Tibial nerve (tissue), 4 donors: ENCODE measurements at places on chromosomes 5 and 9. TPM values are rescaled to one million over a fixed set of nuclear protein-coding genes. Genes with fewer than 3 reads are reported as not detected.

STING1 gene
- total RNA-seq: 48.1 TPM

DNA sequence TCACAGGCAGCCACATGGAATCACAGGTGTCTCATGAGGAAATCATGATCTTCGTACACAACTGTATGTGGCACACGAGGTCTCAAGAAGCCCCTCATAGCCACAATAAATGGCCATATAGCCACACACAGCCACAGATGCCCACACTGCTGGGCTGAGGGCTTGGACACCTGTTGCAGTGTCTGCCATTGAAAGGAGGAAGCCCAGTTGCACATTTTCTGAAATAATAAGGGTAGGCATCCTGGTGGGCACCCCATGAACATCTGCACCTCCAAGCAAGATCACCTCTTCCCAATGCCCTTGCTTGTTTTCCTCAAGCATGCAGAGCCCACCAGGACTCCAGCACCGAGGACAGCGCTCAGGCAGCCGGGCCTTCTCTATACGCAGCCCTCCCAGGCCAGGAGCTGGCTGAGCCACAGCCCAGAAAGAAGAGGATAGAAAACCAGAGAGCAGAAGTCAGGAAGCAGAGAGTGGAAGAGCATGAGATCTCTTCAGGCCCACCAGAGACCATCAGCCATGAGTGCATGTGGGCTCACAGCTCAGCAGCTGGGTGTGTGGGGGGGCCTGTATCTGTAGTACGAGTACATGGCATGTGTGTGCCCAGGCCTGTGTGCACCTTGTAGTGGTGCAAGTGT, 1.0 kb upstream of the ACSL6 start:
- peaks cover 44% of the 10 kb centered on the region for H3K27me3 ChIP-seq
- no peak for DNase-seq
- H3K27ac ChIP-seq: no peak overlapping the region
- H3K4me3 ChIP-seq: no peak overlapping the region
- H3K36me3 ChIP-seq: no peaks in the 10 kb centered on the region
- H3K4me1 ChIP-seq: peaks cover 7% of the 10 kb centered on the region

- H3K27ac ChIP-seq: no peak overlapping the region
- H3K4me3 ChIP-seq: no peak overlapping the region
- no peak for DNase-seq
- peaks cover 19% of the 10 kb centered on the region for H3K36me3 ChIP-seq
- H3K27me3 ChIP-seq: no peaks in the 10 kb centered on the region
These were observed 27.2 kb downstream of the FBXW2 start for GRCh38 chr9:120765910-120766425.

SH3RF2 gene
- 2.0 TPM for total RNA-seq

SLC26A2 gene
- total RNA-seq: 10.2 TPM

DNA sequence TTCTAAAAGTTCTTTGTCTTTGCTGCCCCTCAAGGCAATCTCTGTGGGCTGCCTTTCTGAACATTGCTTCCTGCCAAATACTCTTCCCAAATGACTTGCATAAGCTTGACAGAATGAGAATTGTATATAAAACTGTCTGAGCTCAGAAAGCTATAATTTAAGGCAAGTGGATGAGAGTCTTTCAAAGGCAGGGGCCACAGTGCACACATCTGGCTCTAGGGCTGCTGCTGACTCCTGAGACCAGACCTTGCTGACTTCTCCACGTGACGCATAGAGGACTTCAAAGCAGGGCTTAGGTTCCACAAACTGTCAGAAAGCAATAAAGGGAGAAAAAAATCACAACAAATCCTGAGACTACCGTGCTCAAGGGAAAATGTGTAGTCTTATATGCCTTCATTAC, 79.4 kb upstream of the DIRAS2 start:
- H3K36me3 ChIP-seq: no peaks in the 10 kb centered on the region
- no peaks in the 10 kb centered on the region for H3K4me1 ChIP-seq
- no peak for DNase-seq

DNA sequence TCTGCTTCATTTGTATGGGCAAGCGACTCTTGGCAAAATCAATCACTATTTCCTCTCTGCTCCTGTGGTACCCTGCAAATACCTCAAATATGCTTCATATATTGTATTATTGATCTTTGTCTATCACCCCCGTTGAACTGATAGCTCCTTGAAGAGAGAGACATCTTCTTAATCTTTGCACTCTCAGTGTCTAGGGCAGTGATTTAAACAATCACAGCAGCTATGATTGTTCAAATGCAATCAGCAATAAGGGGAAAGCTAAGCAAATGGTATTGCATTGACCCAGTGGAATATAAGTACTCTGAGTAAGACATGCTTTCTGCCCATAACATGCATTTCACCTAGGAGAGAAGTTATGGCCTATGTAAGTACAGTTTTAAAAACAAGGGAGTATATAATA, 90.2 kb downstream of the SUSD1 start:
- H3K4me1 ChIP-seq: no peaks in the 10 kb centered on the region
- H3K27ac ChIP-seq: no peak overlapping the region
- H3K36me3 ChIP-seq: no peaks in the 10 kb centered on the region
- no peaks in the 10 kb centered on the region for H3K27me3 ChIP-seq
- DNase-seq: no peak

ZFP37 gene
- 6.9 TPM for total RNA-seq

LECT2 gene
- total RNA-seq: not detected

- no peaks in the 10 kb centered on the region for H3K36me3 ChIP-seq
- H3K4me3 ChIP-seq: no peak overlapping the region
- no peaks in the 10 kb centered on the region for H3K4me1 ChIP-seq
- no peak for DNase-seq
- no peak overlapping the region for H3K27ac ChIP-seq
- H3K27me3 ChIP-seq: no peaks in the 10 kb centered on the region
These were observed 375.1 kb upstream of the ST8SIA4 start for GRCh38 chr5:101278011-101278687.

DYNC2I2 gene
- total RNA-seq: 108 TPM

DNA sequence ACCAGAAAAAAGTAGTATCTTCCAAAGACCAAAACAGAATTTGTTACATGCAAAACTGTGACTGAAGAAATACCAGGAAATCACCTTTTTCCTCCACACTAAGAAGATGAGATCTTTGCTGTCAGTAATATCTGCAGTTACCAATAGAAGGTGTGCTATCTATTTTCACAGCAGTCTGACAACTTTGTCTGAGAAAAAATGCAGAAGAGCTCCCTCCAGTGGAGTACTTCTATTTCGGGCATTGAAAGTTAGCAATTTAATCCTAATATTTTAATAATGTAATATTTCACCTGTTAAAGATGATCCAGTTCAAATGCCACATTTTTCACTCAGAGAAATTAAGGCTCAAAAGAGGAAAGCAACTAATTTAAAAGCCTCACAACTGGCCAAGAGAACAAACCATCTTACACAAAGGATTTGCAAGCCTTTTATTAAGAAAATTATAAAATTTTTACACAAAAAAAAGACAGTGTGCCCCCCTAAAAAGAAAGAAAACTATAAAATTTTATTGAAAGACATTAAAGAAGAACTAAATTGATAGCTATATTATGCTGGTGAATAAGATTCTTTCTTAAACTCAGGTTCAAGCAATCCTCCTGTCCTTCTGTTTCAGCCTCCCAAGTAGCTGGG, 50.6 kb downstream of the DEPDC1B start:
- no peak overlapping the region for H3K27ac ChIP-seq
- H3K27me3 ChIP-seq: no peaks in the 10 kb centered on the region
- H3K4me1 ChIP-seq: no peaks in the 10 kb centered on the region
- no peaks in the 10 kb centered on the region for H3K36me3 ChIP-seq
- DNase-seq: no peak

PCDHA4 gene
- 2.1 TPM for total RNA-seq

- H3K27ac ChIP-seq: peak overlapping the region; percentile 22
- H3K4me1 ChIP-seq: peaks cover 10% of the 10 kb centered on the region
These were observed 84.7 kb upstream of the TNFAIP8 start for GRCh38 chr5:119270960-119271757.

DNA sequence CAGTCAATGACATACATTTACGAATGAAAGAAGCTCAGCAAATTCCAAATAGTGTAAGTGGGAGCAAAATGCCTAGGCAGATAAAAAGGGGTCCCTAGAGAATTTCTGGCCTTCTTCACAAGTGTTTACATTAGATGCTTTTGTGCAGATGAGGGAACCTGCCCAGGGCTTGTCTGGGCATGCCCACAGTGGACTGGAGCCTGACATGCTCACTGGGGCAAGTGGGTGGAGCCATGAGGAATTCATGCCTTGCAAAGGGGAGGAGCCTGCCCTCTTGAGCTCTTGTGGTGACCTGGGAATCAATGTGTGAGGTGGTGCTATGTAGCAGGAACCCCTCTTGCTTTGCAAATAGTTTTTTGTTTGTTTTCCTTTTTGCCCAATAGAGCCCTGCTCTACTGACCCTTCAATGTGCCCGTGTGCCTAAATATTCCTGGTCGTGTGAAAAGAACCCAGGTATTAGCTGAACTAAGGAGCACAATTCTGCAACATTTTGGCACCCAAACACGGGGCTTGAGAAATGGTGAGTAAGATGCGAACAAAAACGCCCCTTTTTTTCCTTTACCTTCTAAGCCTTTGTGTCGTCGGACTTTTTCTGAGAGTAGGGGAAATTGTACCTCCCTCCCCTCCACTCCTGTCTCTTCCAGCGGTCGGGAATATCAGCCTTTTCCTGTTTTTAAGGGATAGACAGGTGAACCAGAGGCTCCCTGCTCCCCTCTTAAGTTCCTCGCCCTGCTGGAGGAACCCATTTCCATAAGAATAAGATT, 433.8 kb upstream of the CDH9 start:
- no peak overlapping the region for H3K27ac ChIP-seq
- no peaks in the 10 kb centered on the region for H3K36me3 ChIP-seq
- DNase-seq: no peak
- H3K4me3 ChIP-seq: no peak overlapping the region
- H3K27me3 ChIP-seq: no peaks in the 10 kb centered on the region
- H3K4me1 ChIP-seq: no peaks in the 10 kb centered on the region

DNA sequence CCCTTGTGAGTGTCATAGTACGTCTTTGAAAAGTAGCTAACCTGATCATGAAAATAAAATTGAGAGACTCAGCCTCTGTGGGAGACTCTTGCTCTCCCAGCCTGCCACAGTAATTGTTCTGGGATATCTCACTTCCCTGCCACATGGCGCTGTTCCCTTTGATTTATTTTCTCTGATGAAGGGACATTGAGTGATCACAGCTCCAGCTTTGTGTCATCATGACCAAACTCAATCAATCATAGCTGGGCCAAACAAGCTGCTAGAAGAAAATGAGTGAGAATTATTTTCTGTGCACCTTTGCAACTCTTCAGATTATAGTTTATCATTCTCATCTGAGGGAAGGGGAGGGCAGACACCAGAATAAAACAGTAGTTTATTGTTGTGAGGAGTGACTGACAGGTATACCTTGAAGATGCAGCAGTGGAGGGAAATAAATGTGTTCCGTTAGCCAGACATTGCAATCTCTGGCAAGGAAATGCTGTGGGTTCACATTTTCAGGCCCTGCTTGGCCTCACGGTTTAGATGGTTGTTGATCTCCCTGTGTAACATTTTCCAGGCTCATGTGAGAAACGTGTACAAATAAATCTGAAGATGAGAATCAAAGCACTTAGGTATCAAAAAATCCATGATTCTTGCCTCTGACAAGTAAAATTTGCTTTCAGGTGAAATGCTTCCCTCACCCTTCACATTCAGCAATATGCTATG, 174.7 kb upstream of the FBXL17 start:
- no peaks in the 10 kb centered on the region for H3K27me3 ChIP-seq
- H3K36me3 ChIP-seq: no peaks in the 10 kb centered on the region
- no peak for DNase-seq
- no peak overlapping the region for H3K27ac ChIP-seq
- H3K4me3 ChIP-seq: no peak overlapping the region
- H3K4me1 ChIP-seq: no peaks in the 10 kb centered on the region

GRCh38 chr9:2291980-2292704, 277.0 kb downstream of the SMARCA2 start:
- no peaks in the 10 kb centered on the region for H3K4me1 ChIP-seq
- no peak for DNase-seq
- no peaks in the 10 kb centered on the region for H3K36me3 ChIP-seq
- H3K27me3 ChIP-seq: no peaks in the 10 kb centered on the region
- no peak overlapping the region for H3K4me3 ChIP-seq
- no peak overlapping the region for H3K27ac ChIP-seq

- H3K27me3 ChIP-seq: no peaks in the 10 kb centered on the region
- no peak for DNase-seq
These were observed 192.1 kb upstream of the TRIM32 start for GRCh38 chr9:116494815-116495634.

DNA sequence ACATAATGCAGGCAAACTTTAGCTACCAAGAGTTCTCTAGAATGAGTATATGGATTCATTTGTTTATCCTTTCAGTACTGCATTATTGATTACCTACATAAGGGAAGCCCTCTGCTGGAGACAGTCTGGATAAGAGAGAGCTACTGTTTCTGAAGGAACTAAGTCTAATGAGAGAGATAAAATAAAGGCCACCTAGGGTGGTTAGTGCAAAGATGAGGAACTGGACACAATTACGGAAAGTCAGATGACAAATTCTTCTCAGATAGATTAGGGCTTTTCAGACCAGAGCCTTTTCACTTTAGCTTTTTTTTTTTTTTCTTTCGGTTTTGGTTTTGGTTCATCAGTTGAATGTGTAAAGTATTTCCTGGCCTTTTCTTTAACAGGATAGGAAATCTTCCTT, 31.3 kb downstream of the ISOC1 start:
- H3K27ac ChIP-seq: no peak overlapping the region
- H3K4me1 ChIP-seq: no peaks in the 10 kb centered on the region
- H3K36me3 ChIP-seq: no peaks in the 10 kb centered on the region
- H3K27me3 ChIP-seq: no peaks in the 10 kb centered on the region
- H3K4me3 ChIP-seq: no peak overlapping the region

CYFIP2 gene
- total RNA-seq: 14.4 TPM

PCDHA5 gene
- total RNA-seq: 0.39 TPM

GRCh38 chr9:106286249-106286648, 576.7 kb upstream of the ZNF462 start:
- no peak overlapping the region for H3K4me3 ChIP-seq
- no peaks in the 10 kb centered on the region for H3K36me3 ChIP-seq
- H3K4me1 ChIP-seq: no peaks in the 10 kb centered on the region
- H3K27me3 ChIP-seq: no peaks in the 10 kb centered on the region
